Myocyte (in vitro differentiated cells): ENCODE measurements at places on chromosomes 4 and X. TPM values are rescaled to one million over a fixed set of nuclear protein-coding genes. Genes with fewer than 3 reads are reported as not detected.

DNA sequence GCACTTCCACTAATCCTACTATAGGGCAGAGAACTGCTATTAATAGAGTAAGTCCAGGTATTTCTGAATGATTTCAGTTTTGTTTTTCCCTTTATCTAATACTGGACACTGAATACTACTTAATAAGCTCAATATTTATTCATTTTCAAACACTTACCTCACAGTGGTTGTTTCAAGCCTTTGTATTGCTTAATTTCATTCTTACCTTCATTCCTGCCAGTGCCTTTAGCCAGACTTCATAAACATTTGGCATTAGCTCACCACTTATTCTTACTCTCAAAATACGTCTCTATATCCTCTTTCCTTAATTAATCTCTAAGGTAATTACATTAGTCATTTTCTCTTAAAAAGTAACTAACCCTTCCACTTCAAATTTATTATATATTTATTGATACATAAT is 18.8 kb upstream of the CORIN start:
- DNase-seq: no peak

RHOXF1 gene
- total RNA-seq: not detected in 2 replicates

DNA sequence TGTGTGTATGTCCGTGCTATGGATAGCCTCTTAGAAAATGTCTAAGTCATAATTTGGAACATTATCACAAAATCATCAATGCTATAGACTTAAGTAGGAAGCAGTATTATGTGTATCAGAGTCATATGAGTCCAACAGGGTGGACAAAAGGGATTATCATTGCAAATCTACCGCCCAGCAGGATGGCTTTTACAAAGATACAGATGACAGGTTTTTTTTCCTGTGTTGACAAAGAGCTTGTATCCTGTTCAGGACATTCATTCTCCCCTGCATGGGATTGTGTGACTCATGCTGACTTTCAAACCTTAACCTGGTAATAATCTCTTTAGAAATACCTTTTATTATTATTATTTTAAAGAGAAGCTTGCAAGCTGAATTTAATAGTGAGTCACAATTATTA is 310.3 kb upstream of the GNPDA2 start:
- no peak for DNase-seq

BRS3 gene
- total RNA-seq: not detected in 2 replicates

GRCh38 chrX:111831343-111831742 is 44.6 kb upstream of the TRPC5OS start:
- no peak for DNase-seq

GRCh38 chr4:78689261-78689660 is 86.9 kb upstream of the BMP2K start:
- DNase-seq: no peak

TMEM165 gene
- total RNA-seq: 124 and 134 TPM in 2 replicates

- no peak for DNase-seq
These were observed 24.3 kb downstream of the AWAT2 start for GRCh38 chrX:70025464-70025863.

ARHGAP24 gene
- 58.1 and 62.4 TPM in 2 replicates for total RNA-seq
